ENCODE measurements at places on chromosomes 7 and 10. TPM values are rescaled to one million over a fixed set of nuclear protein-coding genes. Genes with fewer than 3 reads are reported as not detected.

DNA sequence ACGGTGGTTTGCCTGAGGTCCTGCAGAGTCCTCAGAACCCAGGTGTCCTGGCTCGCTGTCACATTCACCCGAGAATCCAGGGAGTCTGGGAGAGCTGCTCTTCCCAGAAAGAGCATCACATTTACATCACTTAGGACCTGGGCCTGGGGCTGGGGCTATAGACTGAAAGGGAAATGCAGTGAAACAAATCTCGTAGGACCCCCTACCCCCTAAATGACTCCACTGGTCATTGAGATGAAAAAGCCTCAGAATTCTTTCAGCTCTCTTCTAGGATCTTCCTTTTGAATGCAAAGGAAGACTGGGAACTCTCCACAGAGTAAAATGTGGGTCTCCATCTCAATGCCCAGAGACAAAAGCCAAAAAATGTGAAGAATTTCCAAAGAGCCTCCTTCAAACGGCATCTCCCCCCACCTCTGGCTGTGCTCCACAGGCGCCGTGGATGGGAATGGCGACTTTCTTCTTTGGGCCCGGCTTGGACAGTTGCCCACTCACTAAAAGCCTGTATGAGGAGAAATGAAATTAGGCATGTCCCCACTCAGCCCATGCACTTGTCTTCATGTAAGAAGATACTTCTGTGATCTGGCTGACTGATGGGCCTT, 49.0 kb upstream of the PODXL start:
- no peak overlapping the region for H3K4me3 ChIP-seq
- DNase-seq = no peak
- no peak overlapping the region for H3K27ac ChIP-seq
- no peaks in the 10 kb centered on the region for H3K36me3 ChIP-seq

INMT gene
- 171 TPM for total RNA-seq

- H3K27ac ChIP-seq = no peak overlapping the region
- no peak overlapping the region for H3K4me3 ChIP-seq
- no peaks in the 10 kb centered on the region for H3K27me3 ChIP-seq
- H3K36me3 ChIP-seq = no peaks in the 10 kb centered on the region
Measured at GRCh38 chr7:77209479-77210139, 10.0 kb upstream of the FGL2 start.

DCLRE1C gene
- total RNA-seq = 9.2 TPM

PRR15 gene
- 0.46 TPM for total RNA-seq

EBLN1 gene
- not detected for total RNA-seq

ANKRD61 gene
- not detected for total RNA-seq

FAM25C gene
- total RNA-seq = not detected

- peak; percentile 81 for DNase-seq
- H3K4me1 ChIP-seq = no peaks in the 10 kb centered on the region
- H3K27me3 ChIP-seq = no peaks in the 10 kb centered on the region
- no peaks in the 10 kb centered on the region for H3K36me3 ChIP-seq
- no peak overlapping the region for H3K27ac ChIP-seq
- H3K4me3 ChIP-seq = no peak overlapping the region
Measured at GRCh38 chr7:98745722-98746318, 124.0 kb downstream of the TMEM130 start.
